ENCODE measurements at places on chromosomes 1 and 21. TPM values are rescaled to one million over a fixed set of nuclear protein-coding genes. Genes with fewer than 3 reads are reported as not detected.

Gene TIAM1
- 5.2 TPM for total RNA-seq

Gene UBAP2L
- total RNA-seq = 198 TPM

Gene SAMSN1
- total RNA-seq = not detected

DNA sequence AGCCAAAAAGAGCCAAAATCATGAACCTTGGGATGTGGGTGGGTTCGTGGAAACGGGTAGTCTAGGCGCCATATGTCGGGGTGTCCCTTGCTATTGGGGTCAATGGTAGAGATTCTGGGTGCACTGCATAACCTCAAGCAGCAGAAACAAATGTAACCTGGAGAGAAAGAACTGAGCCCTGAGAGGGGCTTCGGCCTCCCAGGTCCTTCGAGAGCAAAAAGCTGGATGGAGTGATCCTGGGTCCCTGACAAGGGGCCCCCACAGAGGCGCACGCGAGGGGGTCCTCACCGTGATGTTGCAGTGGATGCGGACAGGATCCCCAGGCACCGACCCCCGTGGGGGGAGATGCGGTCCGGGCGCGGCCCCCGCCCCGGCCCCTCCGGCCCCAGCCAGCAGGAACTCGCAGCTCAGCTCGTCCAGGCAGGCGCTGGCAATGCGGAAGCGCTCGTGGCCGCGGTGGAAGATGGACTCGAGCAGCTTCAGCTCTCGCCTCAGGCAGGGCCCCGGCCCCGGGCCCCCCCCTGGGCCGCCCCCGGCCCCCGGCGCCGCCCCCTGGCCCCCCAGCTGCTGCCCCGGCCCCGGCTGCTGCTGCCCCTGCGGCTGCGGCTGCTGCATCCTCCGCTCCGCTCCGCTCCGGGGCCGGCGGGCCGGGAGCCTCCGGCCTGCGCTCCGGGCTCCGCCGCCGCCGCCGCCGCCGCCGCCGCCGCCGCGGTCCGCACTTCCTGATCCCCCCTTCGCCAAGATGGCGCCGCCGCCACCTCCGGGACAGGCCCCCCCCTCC is at the start of gene UBE2Q1:
Gene UBE2Q1, minus strand, starts transcription at position 724 of the 781 bp plus-strand sequence. Its CDS starts 109 bp downstream, at position 615.
- no peak for DNase-seq

GRCh38 chr1:246573491-246573890 is 7.2 kb downstream of the CNST start:
- DNase-seq = no peak

DNA sequence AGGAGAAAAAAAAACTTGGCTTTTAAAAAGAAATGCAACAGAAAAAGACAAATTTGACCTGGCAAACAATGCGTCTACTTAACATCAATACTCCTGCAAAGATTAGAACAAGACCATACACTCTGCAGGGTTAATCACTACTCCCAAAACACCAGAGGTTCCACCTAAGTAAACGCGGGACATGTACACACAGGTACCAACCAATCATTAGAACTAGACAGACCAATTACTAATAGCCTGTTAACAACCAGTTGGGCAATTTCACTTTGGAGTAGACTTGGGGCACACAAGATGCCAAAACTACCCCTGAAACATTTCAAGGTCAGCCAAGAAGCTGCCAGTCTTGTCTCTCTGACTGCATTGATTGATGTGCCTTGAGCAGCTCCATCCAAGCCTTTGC is 125.8 kb downstream of the RRAGC start:
- DNase-seq = no peak

- DNase-seq = no peak
Measured at GRCh38 chr1:235127732-235128455, 743 bp downstream of the TOMM20 start.

DNA sequence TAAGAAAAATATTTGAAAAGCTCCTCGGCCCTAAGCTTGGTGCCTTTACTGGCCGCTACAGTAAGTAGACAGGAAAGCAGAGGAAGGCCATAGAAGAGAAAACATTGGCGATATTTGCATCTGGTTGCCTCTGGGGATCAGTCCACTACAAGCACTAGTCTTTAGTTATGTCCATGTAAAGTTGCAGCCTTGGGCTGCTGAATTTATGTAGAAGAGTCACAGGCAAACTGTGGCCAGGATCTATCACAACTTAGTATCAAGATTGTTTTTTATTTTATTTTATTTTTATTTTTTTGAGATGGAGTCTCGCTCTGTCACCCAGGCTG is 228.7 kb upstream of the CAMK1G start:
- no peak for DNase-seq

GRCh38 chr21:46639489-46640386 is 4.3 kb downstream of the PRMT2 start:
- no peak for DNase-seq

DNA sequence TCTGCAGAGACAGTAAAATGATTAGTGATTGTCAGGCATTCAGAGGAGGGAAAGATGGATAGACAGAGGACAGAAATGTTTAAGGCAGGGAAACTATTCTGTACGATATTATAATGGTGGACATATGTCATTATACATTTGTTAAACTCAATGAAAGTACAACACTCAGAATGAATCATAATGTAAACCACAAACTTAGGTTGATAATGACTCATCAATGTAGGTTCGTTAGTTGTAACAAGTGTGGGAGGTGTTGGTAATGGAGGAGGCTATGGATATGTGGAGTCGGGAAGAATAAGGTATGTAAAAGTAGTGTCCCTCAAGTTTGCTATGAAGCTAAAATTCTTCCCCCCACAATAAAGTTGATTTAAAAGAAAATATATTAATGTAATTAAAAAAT is 455.0 kb downstream of the BRINP3 start:
- no peak for DNase-seq

GRCh38 chr1:12711536-12711935 is 4.4 kb upstream of the AADACL3 start:
- no peak for DNase-seq

DNA sequence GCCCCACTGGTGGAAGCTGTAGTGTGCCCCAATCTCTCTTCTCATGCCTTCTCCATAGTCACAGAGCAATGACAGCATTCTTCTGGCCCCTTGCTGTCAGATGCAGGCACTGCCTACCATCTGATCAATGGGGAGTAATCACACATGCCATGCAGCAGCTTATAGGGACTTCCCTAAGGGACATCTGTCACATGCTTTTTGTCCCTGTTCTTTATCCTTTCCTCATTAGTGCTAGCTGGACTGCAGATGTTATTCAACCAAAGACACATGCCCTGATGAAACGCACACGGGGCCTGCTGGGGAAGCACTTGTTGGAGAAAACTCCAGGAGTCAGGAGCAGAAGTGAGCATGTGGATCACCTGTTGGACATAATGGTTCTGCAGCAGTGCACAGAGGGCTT is 108.7 kb downstream of the KCNJ15 start:
- DNase-seq = no peak

DNA sequence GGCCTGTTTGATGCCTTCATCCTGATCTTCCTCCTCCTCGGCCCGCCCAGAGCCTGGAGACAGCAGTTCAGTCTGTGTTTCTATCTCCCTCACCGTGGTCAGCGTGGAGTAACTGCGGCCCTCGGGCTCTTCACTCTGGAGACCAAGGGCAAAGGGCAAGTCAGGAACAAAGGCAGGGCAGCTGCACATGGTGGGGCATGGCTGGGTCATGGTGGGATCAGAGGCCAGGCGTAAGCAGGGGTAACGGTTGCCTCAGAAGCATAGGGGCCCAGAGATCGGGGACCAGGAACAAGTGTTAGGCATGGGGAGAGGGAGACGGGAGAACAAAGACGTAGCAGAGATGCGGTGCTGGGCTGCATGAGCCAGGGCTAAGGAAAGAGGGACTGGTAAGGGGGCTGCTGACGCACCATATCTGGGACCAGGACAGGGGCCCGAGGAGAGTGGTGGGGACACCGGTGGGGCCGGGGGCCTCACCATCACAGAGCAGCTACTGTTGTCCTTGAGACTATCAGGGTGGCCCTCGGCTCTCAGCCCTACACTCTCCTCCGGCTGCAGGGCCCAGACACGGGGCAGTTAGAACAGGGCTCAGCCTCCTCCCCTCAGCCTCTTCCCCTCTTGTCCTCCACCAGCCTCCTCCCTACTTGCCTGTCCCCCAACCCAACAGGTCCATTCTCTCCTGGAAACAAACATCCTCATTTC is 3.2 kb upstream of the ARHGAP30 start:
- DNase-seq = no peak
